Tibial nerve (tissue), 4 donors: ENCODE measurements at places on chromosomes 1 and 21. TPM values are rescaled to one million over a fixed set of nuclear protein-coding genes. Genes with fewer than 3 reads are reported as not detected.

- DNase-seq, result no peak
Observed at GRCh38 chr1:119829625-119830024, 18.4 kb upstream of the REG4 start.

DNA sequence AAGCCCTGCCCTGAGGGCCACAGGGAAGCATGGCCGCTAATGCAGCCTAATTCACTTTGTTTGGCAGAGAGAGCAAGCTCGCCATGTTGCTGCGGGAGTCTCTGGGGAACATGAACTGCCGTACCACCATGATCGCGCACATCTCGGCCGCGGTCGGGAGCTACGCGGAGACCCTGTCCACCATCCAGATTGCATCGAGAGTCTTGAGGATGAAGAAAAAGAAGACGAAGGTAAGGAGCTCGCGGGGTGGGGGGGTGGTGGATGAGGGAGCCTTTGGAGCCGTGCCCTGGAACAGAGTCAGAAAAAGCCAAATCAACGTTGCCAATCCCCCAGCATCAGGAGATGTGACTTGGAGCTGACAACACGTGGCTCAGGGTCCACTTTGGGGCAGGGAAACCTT is 529.4 kb downstream of the KIF26B start:
- no peak for DNase-seq

The AIRE gene
- total RNA-seq, result 0.30 TPM

The INSRR gene
- 0.21 TPM for total RNA-seq

The COP1 gene
- total RNA-seq, result 85.2 TPM

GRCh38 chr1:202018468-202019234 is 8.3 kb downstream of the ELF3 start:
- no peak for DNase-seq

DNA sequence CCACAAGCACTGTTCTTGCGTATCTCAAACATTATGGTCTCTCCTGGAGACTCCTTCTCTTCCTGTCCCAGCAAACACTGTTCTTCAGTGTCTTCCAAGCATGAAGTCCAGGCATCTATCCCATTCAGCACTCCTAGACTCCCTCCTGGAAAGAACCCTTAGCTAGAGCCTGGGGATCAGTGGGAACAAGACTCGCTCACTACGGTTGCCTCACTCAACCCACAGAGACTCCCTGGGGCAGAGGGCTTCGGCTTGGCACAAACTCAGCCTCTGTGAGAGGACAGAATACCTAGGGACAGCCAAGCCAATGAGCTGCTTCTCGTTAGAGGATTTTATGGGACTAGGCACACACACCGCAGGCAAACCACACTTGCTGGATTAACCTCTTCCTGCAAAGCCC is 86.5 kb upstream of the IPO9 start:
- DNase-seq, result peak; percentile 37
